ENCODE measurements at places on chromosomes 5 and 9.

GRCh38 chr5:17326600-17327037 lies 109.2 kb downstream of the BASP1 start:
- DNase-seq, result no peak

DNA sequence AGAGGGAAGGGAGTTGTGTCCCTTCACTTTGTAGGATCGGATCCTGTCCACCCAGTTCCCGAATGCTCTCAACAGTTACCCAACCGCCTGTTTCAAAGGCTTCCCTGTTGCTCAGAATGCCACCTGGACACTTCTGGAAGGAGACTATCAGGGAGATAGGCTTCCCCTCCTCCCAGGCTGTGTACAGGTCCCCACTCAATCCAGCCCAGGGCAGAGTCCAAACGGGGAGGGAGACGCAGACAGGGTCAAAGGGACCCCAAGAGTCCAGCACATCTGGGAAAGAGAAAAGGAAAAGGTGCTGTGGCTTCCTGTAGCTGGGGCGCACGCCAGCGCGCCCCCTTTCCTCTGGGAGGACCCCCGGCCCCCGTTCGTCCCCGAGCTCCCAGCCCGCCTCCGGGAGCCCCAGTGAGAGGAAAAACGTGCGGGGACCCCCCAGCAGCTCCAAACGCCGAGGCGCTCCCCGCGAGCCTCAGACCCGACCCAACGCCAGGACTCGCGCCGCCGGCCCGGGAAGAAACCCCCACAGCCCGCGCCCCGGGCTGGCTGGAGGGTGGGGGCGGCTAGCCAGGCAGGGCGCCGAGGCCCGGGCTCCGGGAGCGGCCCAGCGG lies 640 bp downstream of the SURF4 start:
- DNase-seq, result no peak

DNA sequence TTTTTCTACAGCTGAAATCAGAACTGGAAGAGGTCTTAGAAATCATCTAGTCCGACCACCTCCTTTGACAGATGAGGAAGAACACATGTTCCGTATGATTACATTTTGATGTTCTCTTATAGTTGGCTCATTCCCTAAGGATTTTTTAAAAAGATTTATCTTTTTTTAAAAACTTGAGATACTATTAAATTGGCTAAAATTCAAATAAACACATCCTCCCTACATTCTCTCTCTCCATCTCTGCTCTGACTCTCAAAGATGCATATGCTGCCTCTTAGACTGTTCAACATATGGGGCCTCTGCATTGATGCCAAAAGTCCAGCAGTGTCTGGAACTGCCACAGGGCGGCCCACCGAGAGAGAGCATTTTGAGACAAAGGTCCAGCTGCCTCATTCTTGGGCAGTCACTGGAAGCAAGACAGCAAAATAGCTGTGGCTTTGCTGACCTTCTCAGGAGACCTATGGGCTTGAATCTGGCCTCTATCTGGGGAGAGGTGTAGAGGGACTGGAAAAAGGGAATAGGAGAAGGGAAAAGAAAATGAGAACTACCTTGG lies 12.8 kb upstream of the TSSK1B start:
- no peak for DNase-seq

DNA sequence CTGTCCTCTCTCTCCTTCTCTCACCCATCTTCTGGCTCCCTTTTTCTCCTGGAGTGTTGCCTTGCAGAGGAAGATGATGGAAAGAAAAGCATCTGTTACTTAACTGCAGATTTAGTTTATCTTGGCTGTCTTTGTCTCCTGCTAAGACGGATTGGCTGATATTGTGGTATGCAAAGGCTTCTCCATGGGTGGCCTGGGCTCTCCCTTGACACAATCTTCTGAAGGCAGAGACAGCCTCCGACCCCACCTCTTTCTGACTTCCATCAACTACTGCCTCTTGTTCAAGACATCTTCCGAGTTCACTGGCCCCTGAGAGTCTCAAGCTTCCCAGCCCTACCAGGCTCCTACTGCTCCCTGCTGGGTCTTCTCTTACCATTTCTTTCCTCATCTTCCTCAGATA lies 403.7 kb downstream of the LRRC70 start:
- DNase-seq, result no peak

DNA sequence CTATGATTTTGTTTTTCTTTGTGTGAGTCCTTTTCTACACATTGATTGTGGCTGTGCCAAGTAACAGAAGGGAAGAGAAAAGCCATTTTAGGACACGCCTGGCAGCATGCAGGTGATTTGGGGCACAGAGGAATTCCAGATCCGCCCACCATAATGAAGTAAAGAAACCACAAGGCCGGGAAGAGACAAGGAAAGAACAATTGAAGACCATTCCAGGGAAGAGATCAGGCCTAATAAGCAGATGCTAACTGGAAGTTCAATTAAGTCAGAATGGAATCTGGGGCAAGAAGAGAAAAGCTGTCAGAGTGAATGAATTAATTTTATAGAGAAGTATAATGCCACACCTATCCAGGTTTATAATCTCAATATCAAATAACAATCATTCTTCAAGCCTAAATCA lies 110.2 kb upstream of the ISL1 start:
- DNase-seq, result no peak

DNA sequence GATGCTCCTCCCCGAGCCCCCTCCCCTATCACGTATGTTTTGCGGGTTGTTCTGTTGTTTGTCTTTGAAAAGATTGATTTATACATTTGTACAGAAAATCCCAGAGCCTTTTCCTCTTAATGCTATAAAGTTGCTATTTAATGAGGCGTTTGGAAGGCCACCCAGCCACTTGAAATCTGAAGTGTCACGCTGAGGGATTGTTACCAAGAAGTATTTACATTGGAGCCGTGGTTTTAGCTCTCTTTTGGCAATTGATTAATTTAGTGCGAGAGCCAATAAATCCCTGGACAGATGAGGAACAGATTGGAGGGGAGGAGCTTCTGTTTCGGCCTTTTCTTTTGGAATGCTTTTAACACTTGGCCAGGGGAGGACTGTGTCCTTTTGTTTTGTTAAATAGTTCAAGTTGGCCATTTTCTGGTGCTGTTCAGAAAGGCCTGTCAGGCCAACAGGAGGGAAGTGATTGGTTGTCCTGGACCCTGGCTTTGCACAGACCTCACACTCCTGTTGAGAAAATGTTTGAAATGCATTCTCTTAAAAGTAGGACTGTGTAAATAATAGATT lies 250.2 kb downstream of the PDZD2 start:
- no peak for DNase-seq

- DNase-seq, result no peak
Observed at GRCh38 chr9:133119846-133120500, 1.1 kb downstream of the RALGDS start.

GRCh38 chr5:50745221-50745910 lies 78.9 kb downstream of the PARP8 start:
- DNase-seq, result no peak

- no peak for DNase-seq
Observed at GRCh38 chr5:174073122-174073660, 27.7 kb downstream of the NSG2 start.

DNA sequence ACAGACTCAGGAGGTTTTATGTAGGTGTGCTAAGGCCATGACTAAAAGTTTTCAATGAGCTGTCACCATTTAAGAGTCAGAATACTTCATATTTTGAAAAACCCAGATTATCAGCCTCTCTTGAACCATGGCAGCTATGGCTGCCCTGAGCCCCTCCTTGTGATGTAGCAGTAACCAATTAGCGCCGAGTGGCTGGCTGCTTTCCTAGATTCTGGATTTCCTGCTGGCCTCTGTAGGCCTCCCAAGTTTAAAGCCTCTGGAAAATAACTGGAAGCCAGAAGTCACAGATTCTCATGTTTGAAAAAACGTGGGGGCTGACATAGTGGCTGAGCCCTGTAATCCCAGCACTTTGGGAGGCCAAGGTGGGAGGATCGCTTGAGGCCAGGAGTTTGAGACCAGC lies 25.5 kb downstream of the DAB2IP start:
- no peak for DNase-seq

- DNase-seq, result no peak
Observed at GRCh38 chr5:177371120-177372033, 12.9 kb upstream of the SLC34A1 start.

GRCh38 chr9:124343533-124344290 lies 71.5 kb downstream of the PSMB7 start:
- DNase-seq, result no peak

GRCh38 chr9:112869041-112869529 lies 21.6 kb downstream of the SLC46A2 start:
- DNase-seq, result no peak

DNA sequence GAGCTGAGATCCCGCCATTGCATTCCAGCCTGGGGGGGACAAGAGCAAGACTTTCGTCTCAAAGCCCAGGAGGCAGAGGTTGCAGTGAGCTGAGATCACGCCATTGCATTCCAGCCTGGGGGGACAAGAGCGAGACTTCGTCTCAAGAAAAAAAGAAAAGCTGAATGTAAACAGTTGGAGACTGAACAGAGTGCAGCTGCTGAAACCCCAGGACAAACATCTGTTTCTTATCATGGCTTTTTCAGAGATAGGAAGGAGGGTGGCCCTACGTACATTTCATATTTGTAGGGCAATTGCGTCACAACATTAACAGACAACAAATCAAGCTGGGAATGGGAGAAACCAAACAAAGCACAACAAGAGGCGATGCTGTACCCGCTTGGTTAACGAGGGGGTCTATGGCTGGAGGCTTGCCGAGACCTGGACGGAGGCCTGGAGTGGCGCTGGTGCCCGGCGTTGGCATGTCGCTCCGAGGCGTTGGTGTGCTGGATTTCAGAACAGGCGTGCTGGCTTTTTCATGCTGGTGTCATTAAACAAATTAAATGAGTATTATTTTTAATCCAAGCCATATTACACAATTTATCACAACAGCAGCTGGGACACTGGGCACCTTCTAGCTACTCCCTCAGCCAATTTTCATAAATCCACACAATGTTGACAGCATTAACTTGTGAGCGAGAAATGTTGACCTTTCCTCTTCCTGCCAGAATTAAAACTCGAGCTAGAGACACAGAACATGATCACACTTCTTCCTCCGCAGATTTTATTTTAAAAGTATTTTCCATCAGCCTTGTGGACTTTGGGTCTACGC lies 76.1 kb downstream of the TLE1 start:
- no peak for DNase-seq

GRCh38 chr5:77709993-77710685 lies 66.0 kb downstream of the TBCA start:
- DNase-seq, result no peak

DNA sequence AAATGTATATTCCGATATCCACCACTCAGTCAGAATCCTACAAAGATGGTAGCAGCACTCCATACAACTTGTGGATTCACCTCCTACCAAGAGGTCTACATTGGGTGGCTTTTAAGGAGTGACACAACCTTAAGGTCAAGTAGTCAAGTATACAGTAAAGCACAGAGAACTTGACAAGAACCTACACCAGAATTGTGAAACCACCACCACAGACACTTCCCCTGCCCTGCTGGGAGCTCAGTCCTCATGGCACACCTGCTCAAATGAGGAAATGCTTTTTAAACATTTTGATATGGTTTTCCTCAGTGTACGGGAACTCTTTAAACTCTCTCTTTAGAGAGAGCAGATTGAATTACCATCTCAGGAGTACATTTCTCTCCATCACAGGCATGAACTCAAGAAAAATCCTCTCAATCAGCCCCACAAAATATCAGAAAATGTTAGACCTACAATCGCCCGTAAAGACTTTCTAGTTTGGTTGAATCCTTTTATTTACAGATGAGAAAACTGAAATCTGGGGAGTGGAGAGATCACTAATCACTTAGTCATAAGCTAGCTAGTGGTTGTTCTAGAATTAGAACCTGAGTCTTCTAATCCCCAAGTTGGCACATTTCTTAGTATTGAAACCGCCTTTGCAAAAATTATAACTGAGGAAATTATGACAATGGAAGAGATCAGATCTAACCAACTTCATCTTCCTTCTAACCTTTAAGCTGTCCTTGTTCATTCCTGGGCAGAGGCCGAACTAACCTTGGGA lies 38.5 kb upstream of the NR4A3 start:
- no peak for DNase-seq

- DNase-seq, result no peak
Observed at GRCh38 chr9:17936365-17936764, 357.5 kb downstream of the SH3GL2 start.

DNA sequence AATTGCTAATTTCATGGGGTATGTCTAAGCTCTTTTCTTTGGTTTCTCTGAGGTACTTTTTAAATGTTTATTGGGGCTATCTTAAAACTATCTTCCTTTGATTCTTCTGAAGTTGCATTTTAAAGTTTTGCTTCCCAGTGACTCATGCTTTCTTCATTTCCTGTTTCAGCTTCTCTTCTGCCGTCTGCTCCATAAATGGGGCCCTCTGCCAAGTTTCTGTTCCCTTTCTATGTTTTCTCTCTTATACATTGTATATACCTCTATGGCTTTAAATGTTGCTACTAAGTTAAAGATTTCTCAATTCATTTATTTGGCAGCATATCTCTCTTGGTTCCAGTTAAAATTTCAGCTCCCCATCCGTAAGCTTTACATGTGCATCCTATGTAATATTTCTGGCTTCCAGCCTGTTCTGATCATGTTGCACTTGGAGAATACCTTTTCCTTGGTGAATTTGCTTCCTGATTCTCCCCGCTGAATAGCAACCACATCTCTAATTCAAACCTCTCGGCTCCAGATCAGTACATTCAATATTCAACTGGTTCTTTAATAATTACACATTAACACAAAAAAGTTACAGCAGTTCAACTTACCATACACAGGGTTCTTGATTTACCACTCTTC lies 125.3 kb downstream of the ST8SIA4 start:
- DNase-seq, result no peak

- no peak for DNase-seq
Observed at GRCh38 chr5:43210570-43210969, 18.5 kb downstream of the NIM1K start.

- no peak for DNase-seq
Observed at GRCh38 chr9:127847178-127847510, 7.3 kb downstream of the ENG start.

GRCh38 chr5:104372796-104373195 lies 810.2 kb upstream of the NUDT12 start:
- DNase-seq, result no peak

- no peak for DNase-seq
Observed at GRCh38 chr5:151025250-151025606, 4.8 kb downstream of the GPX3 start.

DNA sequence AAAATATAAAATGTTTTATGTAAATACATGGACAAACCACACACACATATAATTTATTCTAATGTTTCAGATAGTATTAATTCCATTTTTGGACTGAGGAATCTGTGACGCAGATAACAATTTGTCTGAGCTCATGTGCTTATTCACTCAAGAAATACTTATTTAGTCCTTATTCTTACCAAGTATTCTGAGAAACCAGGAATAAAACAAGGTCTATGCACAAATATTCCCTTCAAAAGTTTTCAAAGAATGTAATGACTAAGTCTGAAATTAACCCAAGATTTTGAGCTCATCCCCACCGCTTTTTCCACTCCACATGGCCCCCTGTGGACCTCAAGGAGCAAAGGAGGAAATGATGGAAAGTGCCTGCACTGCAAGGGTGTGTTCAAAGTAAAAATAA lies 1022.3 kb downstream of the EFNA5 start:
- DNase-seq, result no peak

- no peak for DNase-seq
Observed at GRCh38 chr9:13734601-13735000, 455.1 kb upstream of the MPDZ start.

All from activated T-cell treated with anti-CD3 and anti-CD28 coated beads, Interleukin-2, amount 50 U/mL, for 24 hours (primary cell).